ENCODE measurements at places on chromosomes 1 and 21. TPM values are rescaled to one million over a fixed set of nuclear protein-coding genes. Genes with fewer than 3 reads are reported as not detected.

Gene GJB5
- total RNA-seq, result not detected

Gene LZIC
- 16.9 TPM for total RNA-seq

Gene NFYC
- 39.5 TPM for total RNA-seq

Gene OVAAL
- not detected for total RNA-seq

Gene NPR1
- total RNA-seq, result 1.2 TPM

Gene CFHR5
- not detected for total RNA-seq

Gene OLFML3
- total RNA-seq, result 4.4 TPM

Gene COL9A2
- 0.23 TPM for total RNA-seq

Gene PIK3C2B
- total RNA-seq, result 8.7 TPM

Gene TRAF3IP3
- total RNA-seq, result not detected

Gene KIRREL1
- 31.3 TPM for total RNA-seq

Gene LIN28A
- 0.03 TPM for total RNA-seq

Gene CYP4X1
- not detected for total RNA-seq

Gene NPHP4
- total RNA-seq, result 5.2 TPM

Gene WNT4
- 0.67 TPM for total RNA-seq

Gene AMIGO1
- 1.1 TPM for total RNA-seq

Gene SRGAP2B
- total RNA-seq, result 17.5 TPM

Gene RGS4
- 0.08 TPM for total RNA-seq

Gene LCE1D
- not detected for total RNA-seq

Gene CEP104
- total RNA-seq, result 21.0 TPM

Gene DNASE2B
- total RNA-seq, result not detected

Gene FGR
- not detected for total RNA-seq

Gene IL22RA1
- total RNA-seq, result 5.0 TPM

Gene TCP10L
- total RNA-seq, result 0.90 TPM

Gene GNG4
- 16.2 TPM for total RNA-seq

Gene UMODL1
- not detected for total RNA-seq

Gene PPP1R12B
- 0.95 TPM for total RNA-seq

Gene EXO1
- 25.4 TPM for total RNA-seq

Gene ZBTB8A
- 4.5 TPM for total RNA-seq

Gene PRRX1
- not detected for total RNA-seq

Gene LMX1A
- not detected for total RNA-seq

Gene PDXK
- total RNA-seq, result 295 TPM

Gene CD5L
- not detected for total RNA-seq

Gene RCAN3
- total RNA-seq, result 13.8 TPM

Gene GPR25
- total RNA-seq, result not detected

Gene SEC16B
- 1.4 TPM for total RNA-seq

Gene AKR7A3
- 0.18 TPM for total RNA-seq

Gene B3GALT5
- 0.23 TPM for total RNA-seq

Gene LDLRAD2
- 0.10 TPM for total RNA-seq

Gene CNTN2
- total RNA-seq, result not detected

Gene CDKN2C
- 12.7 TPM for total RNA-seq

Gene ARHGAP30
- total RNA-seq, result 0.07 TPM

Data from A549 treated with RU486 at 1 μM for 4 hours (cell line).